ENCODE measurements at places on chromosomes 7 and 10.

DNA sequence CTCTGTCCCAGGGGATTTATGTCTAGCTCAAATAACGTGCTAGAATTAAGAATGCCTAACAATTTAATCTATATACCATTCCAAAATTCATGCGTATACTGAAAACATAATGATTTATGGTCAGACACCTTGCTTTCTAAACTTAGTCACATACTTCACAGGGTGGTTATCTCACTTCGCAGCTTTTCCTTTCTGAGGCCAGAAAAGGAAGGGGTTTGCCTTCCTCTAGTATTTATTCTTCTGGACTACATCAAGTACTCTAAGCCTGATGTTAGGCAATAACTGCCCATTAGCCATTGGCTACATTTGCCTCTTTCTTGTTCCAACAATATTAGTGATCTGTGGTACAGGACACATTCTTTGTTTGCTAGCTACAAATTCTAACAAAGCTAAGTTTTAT, 72.6 kb upstream of the FHIP2A start:
- DNase-seq = no peak

- no peak for DNase-seq
These were observed 569 bp downstream of the CD36 start for GRCh38 chr7:80639011-80639410.

DNA sequence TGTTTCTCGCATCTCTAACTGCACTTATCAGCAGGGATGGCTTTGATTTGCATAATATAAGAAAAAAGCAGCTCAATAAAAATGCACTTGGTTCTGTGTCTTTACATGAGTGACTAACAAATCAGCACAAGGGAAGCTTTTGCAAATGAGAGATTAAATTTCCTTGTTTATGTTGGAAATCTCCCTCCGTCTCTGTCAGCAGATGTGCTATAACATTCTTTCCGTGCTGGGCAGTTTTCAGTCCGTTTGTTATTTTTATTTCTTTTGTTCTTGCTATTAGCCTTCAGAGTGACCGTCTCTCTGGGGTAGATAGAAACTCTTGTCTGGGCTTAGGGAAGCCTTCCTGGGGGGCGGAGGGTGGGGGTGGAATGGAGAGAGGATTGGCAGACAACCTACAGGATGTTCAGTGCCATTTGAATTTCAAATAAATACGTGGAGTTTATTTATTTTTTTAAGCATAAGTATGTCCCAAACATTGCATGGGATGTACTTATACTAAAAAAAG, 96.0 kb downstream of the GATA3 start:
- no peak for DNase-seq

DNA sequence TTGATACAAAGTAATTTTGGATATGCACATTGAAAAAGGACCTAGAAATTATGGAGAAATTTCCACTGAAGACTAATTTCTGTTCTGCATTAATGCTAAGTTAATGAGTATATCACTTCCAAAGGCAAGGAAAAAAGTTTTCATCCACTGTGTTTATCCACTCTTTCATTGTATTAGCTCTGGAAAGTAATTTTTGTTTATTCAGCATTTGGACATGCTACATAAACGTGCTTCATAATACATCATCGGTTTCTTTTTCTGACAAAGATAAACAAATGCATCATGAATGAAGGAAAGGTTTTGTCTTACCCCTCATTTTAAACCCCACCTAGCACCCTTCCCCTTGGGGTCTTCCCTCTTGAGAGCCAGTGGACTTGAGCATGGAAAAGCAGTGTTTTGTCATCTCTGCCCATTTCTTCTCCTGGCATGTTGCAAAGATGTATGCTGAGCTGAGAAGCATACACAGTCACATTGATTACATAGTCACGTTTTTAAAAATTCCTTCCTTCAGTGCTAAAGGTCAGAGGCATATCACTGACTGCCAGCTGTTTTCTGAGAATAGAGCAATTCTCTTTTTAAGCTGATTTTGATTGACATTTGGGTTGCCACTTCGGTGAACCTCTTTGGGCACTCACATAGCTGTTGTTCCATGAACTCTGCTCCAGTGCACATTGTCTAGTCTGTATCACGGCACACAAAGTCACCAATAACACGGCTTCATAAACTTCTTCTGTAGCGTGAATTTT, 65.9 kb upstream of the C7orf33 start:
- DNase-seq = no peak

GRCh38 chr7:115299397-115300037, 377.6 kb downstream of the MDFIC start:
- DNase-seq = no peak

GRCh38 chr7:45198986-45199385, 41.4 kb downstream of the RAMP3 start:
- no peak for DNase-seq

DNA sequence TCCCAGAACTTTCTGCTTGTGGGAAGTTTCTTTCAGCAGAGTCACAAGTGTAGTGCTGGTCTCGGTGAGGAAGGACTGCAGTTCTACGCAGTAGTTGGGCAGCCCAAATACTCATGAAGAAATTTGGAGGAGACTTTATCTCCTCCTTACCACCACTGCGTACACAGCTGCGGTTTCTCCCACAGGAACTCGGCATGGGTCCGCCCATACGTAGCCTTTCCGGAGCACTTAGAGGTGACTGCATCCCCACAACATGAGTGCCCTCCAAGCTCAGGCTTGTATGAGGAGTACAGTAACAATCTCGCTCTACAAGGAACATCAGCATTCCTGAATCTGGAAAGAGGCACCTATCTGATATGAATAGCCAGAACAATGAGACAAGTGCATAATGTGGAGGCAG, 549.2 kb upstream of the SEMA3D start:
- DNase-seq = no peak

- no peak for DNase-seq
These were observed 311.0 kb upstream of the IMMP2L start for GRCh38 chr7:111873326-111873646.

DNA sequence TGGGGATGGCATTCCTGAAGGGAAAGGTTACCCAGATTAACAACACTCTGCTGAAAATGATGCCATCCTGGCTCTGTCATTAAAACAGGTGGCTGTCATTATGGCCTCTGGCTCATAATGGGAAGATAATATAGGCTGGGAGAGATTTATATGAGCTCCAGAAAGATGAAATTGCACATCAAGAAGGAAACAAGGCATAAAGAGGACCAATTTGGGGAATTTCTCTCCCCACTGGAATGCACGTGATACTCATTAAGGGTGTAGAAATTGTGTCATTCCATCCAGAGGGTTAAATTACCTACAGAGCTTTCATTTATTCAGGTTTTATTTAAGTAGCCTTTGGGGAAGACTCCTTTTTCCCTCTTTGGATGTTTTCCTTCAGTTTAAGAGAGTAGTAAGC, 71.6 kb upstream of the CELF2 start:
- DNase-seq = no peak

DNA sequence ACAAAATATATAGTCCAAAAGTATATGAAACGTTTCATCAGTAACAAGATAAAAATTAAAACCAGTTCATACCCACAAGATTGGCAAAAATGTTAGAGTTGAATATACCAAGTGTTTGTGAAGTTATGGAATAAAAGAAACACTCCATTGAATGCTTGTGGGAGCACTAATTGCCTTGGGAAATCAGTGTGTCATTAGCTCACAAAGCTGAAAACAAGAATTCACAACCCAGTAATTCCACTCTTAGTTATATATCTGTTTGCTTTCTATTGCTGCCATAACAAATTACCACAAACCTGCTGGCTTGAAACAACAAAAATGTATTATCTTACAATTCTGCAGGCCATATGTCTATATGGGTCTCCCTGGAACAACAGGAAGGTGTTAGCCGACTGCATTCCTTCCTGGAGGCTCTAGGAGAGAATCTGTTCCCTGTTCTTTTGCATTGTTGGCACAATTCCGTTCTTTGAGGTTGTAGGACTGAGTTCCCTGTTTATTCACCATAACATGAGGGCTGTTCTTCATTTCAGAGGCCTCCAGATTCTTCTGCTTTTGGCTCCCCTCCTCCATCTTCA, 45.7 kb downstream of the SEM1 start:
- no peak for DNase-seq

DNA sequence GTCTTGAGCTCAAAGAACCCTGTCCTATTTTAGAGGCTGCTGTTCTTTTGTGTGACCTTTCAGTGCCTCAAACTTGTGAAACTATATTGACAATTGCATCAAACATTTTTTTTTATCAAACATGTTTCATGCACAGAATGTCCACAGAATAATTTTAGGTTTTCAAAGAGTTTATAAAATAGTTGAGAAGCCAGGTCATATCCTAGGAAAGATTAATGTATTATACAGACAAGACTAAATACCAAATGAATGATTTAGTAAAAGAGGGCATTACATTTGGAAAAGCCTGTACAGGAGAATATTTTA, 67.0 kb downstream of the CDK6 start:
- no peak for DNase-seq

GRCh38 chr10:86802473-86803108, 46.2 kb downstream of the BMPR1A start:
- no peak for DNase-seq
